NCI-H226 (cell line): ENCODE measurements at places on chromosomes 11 and 22.
A peak's percentile ranks its signal among the peaks of the same experiment; 100 is the strongest.

GRCh38 chr22:37884420-37884819 lies 21.7 kb upstream of the MICALL1 start:
- DNase-seq = no peak

GRCh38 chr11:33405834-33406602 lies 148.8 kb downstream of the HIPK3 start:
- DNase-seq = no peak

- DNase-seq = no peak
Measured at GRCh38 chr22:22450343-22450839, 58.2 kb downstream of the ZNF280B start.

DNA sequence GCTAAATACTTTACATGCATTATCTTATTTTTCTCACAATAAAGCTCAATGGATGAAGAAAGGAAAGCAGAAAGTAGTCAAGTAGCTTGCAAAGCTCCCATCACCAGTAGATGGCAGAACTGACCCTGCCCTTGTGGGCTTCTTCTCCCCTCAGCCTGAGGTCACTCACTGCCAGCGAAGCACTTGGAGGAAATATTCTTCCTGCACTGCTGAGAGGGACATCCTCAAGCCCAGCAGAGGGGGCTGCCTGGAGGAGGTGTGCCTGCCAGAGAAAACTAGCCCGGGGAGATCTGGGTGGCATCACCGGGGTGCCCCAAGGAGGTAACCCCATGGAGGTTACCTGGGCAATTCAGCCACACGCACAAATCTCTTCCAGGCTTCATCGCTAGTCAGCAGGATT lies 6.6 kb downstream of the APOL4 start:
- no peak for DNase-seq

- peak; percentile 55 for DNase-seq
Measured at GRCh38 chr11:12812849-12813248, 138.6 kb downstream of the TEAD1 start.

- DNase-seq = no peak
Measured at GRCh38 chr11:68337399-68337835, 25.0 kb downstream of the LRP5 start.

GRCh38 chr11:125245299-125245698 lies 80.7 kb downstream of the PKNOX2 start:
- DNase-seq = no peak

DNA sequence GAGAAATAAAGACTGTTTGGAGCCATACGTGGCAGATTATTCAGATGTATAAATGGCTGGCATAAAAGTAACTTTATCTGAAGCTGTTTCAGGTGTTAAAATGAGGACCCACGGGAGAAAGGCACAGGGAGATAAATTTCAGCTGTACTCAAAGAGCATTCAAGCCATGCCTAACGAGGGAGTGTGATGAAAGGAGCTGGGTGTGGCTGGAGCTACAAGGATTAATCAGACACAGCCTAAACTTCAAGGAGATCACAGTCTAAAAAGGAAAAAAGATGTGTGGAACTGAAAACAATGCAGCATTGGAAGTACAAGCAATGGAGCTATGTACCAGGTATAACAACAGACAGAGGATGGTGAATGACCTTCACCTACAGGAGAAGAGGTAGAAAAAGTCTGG lies 120.8 kb upstream of the APOA1 start:
- no peak for DNase-seq

DNA sequence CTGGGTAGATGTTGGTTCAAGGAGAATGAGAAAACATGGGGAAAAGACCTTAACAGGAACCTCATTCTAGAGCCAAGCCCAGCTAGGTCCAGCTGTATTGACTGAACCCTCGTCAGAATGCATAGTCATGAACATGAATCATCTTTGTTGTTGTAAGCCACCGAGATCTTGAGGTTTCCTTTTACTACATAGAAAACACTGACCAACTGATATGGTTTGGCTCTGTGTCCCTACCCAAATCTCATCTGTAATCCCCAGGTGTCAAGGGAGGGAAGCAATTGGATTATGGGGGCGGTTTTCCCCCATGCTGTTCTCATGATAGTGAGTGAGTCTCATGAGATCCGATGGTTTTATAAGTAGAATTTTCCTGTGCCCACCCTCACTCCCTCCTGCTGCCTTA lies 19.4 kb upstream of the PHOX2A start:
- peak; percentile 18 for DNase-seq

- DNase-seq = no peak
Measured at GRCh38 chr11:7593481-7593880, 79.7 kb downstream of the PPFIBP2 start.

GRCh38 chr11:107202241-107202640 lies 184.0 kb upstream of the GUCY1A2 start:
- no peak for DNase-seq

GRCh38 chr11:118180300-118180703 lies 3.9 kb upstream of the SCN2B start:
- no peak for DNase-seq

DNA sequence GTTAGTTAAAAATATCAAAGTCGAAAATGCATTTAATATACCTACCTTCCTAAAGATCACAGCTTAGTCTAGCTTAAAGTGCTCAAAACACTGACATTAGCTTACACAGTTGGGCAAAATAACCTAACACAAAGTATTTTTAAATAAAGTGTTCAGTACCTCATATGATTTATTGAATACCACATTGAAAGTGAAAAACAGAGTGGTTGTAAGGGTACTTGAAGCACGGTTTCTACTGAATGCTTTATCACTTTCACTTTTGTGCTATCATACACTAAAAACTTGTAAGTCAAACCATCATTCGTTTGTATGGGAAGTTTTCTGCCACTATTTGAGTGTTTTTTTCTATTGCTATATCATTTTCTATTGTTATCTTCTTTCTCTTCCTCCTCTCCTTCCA lies 36.6 kb downstream of the ZBTB44 start:
- no peak for DNase-seq

DNA sequence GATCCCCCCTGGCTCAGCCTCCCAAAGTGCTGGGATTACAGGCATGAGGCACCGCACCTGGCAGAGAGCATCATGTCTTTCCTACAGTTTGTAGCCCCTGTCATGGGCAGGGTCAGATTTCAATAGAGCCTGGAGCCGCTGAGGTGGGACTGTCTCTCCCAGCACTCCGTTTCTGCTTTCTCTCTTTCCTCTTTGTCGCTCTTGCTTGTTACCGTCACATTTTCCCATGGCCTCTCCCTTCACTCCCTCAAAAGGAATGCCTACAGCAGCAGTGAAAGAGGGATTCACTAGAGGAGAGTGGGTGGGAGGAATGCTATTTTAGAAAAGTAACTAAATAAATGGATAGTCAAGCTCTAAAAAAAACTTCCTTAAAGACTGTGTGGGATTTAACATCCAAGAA lies 136.7 kb upstream of the TTC12 start:
- no peak for DNase-seq

DNA sequence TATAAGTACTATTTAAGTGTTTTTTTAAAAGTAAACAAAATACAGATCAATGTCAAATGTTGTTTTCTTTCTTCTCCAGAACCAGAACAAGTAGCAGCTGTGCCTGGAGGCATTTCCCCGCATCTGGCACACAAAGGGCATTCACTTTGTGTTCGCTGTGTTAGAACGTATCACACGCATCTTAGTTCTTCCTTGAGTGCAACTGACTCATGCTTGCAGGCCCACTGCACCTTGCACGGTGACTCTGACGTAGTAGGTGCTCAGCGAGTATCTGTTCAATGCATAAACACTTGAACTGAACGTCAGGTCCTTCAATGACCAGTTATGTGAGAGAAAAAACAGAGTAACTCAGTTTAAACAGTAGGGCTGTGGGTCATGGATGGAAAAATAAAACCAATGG lies 3.5 kb downstream of the IFT27 start:
- no peak for DNase-seq

- DNase-seq = no peak
Measured at GRCh38 chr11:17526931-17527627, 17.1 kb downstream of the USH1C start.
